Stimulated activated CD4-positive, alpha-beta T cell treated with anti-CD3 and anti-CD28 coated beads, Interleukin-4, amount 100 ng/mL, for 24 hours (primary cell): ENCODE measurements at places on chromosomes 12 and 14.

DNA sequence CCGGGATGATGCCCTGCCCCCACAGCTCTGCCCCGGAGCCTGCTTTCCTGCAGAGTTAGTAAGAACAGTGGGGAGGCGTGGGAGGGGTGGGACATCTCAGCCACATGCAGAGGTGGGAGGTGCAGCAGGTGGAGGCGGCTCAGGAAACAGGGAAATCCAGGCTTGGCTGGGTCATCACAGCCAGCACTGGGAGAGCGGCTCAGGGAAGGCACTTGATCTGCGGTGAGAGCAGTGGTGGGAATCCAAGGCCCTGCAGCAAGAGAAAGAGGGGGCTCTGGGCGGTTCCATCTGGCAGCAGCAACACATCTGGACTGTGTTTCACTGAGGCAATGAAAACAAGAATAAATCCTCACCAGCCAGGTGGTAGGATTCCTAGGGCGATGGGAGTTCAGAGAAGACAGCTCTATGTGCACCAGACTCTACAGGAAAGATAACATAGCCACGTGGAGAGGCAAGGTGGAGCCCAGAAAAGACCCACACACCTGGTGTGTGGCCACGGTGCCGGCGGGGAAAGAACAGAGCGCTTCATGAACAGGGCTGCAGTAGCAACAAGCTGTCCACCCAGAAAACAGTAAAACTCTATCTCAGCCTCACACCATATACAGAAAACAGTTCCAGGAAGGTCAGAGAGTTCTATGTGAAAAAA lies 57.6 kb downstream of the CCDC85C start:
- no peak for DNase-seq

- DNase-seq: peak; percentile 53
Measured at GRCh38 chr14:89027097-89027740, 202.8 kb downstream of the TTC8 start.

- DNase-seq: no peak
Measured at GRCh38 chr12:38984388-38984787, 79.0 kb upstream of the CPNE8 start.

GRCh38 chr14:92630367-92630766 lies 116.8 kb downstream of the RIN3 start:
- DNase-seq: no peak

- DNase-seq: no peak
Measured at GRCh38 chr12:75390156-75390898, 562 bp upstream of the GLIPR1L2 start.

DNA sequence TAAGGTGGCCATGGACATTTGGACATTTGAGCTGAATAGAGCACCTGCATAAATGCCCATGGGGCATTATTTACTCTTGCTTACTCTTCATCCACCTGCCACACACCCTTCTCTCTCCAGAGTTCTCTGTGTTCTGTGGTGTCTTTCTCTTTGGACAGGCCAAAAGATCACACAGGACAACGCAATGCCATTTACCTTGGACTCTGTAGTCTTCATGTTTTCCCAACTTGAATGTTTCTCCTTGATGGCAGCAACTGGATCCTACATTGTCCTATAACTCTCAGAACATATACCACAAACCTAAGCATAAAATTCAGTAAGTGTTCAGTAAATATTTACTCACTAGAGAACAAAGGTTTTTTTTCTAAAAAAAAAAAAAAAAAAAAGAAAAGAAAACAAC lies 41.7 kb upstream of the PTHLH start:
- DNase-seq: no peak
